Retinal pigment epithelial cell (primary cell): ENCODE measurements at places on chromosomes 5 and 9.
A peak's percentile ranks its signal among the peaks of the same experiment; 100 is the strongest.

DNA sequence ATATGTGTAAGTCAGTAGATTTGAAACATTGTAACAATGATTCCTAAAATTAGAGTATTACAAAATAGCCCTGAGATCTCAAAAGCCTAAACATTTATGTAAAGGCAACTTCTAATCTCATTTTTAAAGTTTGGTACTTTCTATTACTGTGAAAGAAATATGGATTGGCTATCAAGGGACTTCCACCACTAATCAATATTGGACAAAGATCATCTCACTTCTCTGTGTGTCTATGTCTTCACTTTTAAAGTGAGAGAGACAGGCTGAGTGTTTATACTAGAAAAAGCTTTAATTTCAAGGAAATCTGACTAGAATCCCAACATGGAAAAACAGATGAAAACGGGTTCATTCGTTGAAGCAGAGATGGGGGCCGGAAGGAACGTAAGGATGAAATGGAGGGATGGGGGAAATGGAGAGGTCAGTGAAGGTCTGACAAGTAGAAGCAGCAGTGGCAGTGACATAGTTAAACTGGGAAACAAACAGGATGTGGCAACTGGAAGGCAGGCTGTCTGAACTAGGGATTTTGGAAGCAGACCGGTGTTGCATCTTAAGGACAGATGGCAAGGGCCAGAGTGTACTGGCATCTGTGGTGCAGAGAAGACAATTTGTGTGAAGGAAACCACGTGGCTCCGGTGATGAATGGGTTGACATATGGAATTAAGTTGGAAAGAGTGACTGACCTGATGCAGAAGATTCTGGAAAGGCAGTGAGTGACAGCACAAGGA is 60.8 kb downstream of the PDE4D start:
- DNase-seq = no peak

DNA sequence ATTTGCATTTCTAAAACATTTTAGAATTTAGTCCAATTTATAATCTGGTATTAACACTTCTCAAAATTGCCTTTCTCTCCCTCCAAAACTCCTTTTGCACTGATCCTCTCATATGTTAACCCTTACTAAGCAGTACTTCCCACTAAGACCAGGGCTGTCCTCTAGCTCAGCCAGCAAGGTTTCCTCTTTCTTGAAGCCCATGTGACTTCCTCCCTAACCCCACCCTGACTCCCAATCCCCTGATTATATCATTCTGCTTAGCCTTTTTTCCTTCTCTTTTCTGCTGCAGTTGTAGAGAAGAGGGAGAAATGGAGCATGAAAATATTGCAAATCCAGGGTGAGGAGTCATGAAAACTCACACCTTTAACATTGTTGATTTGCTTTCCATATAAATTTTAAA is 241.7 kb downstream of the MCTP1 start:
- DNase-seq = no peak

GRCh38 chr9:137160716-137161557 is 8.9 kb downstream of the LRRC26 start:
- DNase-seq = no peak

DNA sequence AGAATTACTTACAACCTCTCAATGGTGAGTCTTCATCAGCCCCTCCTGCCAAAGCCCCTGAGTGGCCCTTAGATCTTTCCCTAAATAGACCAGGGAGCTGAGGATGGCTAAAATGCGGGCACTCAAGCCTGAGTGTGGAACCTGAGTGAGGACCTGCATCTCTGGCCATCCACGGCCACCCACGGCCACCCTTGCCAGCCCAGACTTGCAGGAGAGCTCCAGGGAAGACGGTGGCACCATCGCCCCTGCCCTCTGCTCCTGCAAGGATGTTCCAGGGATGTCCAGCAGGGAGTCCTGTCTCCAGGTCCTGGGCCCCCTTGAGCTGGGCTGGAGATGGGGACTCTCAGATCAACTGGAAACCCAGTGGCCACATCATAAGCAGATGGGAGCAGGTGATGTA is 68.2 kb upstream of the OLFM1 start:
- DNase-seq = no peak

GRCh38 chr5:135662683-135663082 is 83.9 kb upstream of the CXCL14 start:
- DNase-seq = no peak

- no peak for DNase-seq
These were observed 6.9 kb upstream of the ATP6V1G1 start for GRCh38 chr9:114580609-114581193.

DNA sequence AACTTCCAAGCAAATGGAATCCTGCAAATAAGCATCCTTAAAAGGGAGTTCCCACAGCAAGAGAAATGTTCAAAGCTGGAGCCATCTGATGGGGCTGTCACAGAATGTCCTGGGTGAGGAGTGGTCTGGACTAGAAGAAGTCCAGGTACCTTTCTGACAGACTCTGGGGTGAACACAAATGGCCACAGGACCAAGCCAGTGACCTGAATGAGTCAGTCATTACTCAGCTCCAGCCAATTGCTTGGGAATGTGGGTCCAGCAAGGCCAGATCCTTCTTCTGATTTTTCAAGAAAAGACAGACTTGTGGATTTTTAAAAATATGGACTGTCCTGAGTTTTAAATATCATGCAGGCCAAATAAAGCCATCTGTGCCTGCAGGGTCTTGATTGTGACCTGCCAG is 30.1 kb downstream of the GALNT10 start:
- DNase-seq = no peak

- DNase-seq = peak; percentile 35
These were observed 32.7 kb downstream of the SUSD1 start for GRCh38 chr9:112142420-112142819.

GRCh38 chr9:125262294-125262991 is 817 bp downstream of the GAPVD1 start:
- no peak for DNase-seq

GRCh38 chr9:88321764-88322163 is 66.5 kb upstream of the SPIN1 start:
- no peak for DNase-seq

- no peak for DNase-seq
These were observed 11.8 kb downstream of the FAM163B start for GRCh38 chr9:133597316-133597957.

GRCh38 chr5:144548936-144549335 is 378.3 kb downstream of the KCTD16 start:
- no peak for DNase-seq

DNA sequence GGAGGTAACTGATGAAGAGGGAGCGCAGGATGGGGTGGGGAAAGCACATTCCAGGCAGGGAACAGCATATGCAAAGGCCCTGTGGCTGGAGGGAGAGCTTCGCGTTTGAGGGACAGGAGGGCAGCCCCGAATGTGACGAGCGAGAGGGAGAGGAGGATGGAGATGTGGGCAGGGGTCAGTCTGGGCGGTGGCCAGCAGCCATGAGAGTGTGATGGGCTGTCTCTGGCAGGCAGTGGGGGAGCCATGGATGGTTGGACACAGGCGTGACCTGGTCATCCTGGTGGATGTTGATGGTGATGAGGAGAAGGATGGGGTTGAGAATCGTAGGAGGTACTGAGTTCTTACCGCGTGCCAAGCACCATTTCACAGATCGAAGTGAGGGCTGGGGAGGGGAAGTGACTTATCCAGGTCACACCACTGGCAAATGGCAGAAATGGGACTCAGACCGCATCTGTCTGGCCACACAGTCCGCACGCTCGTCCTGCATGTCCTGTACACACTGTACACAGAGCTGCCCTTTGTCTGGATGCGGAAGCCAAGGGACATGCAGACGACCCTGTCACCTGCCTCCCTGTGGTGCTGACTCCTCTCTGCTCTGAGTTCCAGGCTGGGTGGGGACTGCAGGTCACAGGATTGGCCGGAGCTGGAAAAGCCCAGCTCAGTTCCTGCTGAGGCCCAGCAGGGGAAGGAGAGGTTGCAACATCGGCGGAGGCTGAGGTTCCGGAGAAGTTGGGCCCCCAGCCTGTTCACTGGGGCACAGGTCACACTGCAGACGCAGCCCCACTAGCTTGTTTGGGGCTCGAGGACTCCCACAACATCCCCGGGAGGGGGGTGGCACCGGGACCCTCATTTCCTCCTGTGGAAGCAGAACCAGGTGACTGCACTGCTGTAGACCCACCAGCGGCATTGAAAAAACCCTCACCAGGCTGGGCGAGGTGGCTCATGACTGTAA is 165.6 kb upstream of the IER5L start:
- no peak for DNase-seq

DNA sequence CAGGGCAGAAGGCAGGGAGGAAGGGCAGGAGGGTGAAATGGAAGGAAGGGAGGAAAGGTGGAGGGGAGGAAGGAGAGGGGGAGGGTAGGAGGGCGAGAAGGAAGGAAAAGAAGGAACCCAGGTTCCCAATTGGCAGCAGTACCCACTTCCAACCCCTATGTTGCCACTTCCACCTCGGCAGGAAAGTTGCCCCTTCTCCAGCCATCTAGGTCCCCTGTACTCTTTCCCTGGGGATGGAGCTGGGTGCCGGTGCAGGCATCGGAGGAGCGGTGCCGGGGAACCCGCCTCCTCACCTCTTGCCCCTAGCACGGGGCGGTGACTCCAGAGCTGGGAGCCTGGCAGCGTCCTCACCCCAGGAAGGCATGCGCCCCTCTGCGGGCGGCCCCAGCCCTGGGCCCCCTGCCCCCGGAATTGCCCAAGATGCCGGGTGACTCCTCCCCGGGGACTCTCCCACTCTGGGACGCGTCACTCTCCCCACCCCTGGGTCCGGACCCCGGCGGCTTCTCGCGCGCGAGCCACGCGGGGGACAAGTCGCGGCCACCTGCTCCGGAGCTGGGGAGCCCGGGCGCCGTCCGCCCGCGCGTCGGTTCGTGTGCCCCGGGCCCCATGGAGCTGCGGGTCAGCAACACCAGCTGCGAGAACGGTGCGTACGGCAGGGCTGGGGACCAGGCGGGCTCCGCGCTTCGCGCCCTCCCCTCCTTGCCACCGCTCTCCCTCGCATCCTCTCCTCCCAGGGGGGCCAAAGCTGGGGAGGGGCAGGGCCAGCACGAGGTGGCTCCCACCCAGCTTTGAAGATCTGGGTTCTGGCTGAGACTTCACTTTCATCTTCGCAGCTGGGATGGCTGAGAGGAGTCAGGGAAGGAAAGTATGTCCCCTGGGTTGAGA is at the start of gene NIPAL4:
Gene NIPAL4, plus strand, starts transcription at position 499 of the 885 bp plus-strand sequence. Its CDS starts 108 bp downstream, at position 607.
- peak; percentile 25 for DNase-seq

DNA sequence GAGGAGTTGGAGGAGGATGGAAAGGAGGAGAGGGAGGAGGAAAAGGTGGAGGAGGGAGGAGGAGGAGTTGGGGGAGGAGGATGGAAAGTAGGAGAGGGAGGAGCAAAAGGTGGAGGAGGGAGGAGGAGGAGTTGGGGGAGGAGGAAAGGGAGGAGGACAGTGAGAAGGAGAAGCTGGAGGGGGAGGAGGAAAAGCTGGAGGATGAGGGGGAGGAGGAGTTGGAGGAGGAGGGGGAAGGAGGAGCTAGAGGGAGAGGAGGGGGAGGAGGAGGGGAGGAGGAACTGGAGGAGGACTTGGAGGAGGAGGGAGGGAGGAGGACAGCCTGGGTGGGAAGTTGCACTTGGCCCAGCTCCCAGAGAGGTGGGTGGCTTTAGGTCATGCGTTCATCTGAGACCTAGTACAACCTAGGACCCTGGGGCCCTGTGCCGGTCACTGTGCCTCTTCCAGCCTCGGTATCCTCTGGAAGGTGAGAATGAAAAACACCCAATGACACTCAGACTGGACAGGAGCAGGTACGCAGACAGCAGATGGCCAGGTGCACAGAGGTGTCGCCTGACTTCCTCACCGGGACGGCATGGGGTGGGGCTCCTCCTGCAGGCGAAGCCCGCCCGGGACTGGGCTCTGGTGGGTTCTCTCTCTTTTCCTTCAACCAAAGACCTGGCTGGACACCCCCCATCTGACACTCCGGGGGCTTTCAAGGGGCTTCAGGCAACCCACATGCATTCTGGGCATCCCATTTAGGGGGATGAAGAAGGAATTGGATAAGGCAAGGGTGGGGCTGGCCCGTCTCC is 12.2 kb upstream of the SLC2A6 start:
- no peak for DNase-seq

- no peak for DNase-seq
These were observed 284.2 kb downstream of the NR3C1 start for GRCh38 chr5:143119291-143119769.

GRCh38 chr5:163189023-163189553 is 248.3 kb upstream of the CCNG1 start:
- no peak for DNase-seq

DNA sequence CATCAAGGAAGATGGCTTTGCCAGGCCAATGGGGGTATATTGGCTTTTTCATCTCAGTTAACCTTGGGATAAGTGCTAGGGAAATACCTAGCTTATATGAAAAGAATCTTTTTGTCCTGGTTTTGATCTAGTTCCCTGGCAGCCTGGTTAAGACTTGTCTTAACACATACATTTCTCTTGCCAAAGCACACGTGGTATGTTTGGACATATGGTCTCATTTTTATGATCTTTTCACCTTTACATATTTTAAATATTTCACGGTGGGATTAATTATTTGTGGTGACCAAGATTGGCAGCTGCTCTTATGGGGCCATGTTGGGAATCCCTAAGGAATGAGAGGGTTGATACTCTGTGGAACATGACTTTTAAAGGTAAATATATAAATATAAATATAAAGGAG is 312.5 kb downstream of the NPR3 start:
- peak; percentile 82 for DNase-seq

GRCh38 chr5:32955814-32956213 is 244.7 kb downstream of the NPR3 start:
- no peak for DNase-seq

- DNase-seq = no peak
These were observed 236.4 kb downstream of the LRRC70 start for GRCh38 chr5:62814991-62815390.

- DNase-seq = peak; percentile 38
These were observed 38.2 kb downstream of the ETF1 start for GRCh38 chr5:138504799-138505198.

- no peak for DNase-seq
These were observed 412.7 kb downstream of the ACTL7B start for GRCh38 chr9:108443019-108443633.

DNA sequence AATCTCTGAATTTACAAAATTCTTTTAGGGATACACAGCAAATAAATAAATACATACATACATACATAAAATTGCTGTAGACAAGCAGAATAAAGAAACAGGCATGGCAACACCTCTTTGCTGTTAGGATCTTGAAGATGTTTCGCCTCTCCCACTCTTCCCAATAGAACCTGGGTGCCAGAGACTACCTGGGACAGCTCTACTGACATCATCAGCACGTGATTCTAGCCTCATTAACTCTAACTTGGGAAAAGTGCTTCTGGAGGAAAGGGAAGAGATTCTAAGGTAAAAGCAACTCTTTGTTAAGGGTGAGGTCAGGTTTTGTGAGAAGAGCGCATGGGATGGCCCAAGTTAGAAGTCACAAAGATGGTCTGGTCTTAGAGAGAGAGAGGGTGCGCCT is 339.1 kb downstream of the RFX3 start:
- DNase-seq = no peak

- DNase-seq = no peak
These were observed 14.5 kb upstream of the ROPN1L start for GRCh38 chr5:10427201-10427600.

DNA sequence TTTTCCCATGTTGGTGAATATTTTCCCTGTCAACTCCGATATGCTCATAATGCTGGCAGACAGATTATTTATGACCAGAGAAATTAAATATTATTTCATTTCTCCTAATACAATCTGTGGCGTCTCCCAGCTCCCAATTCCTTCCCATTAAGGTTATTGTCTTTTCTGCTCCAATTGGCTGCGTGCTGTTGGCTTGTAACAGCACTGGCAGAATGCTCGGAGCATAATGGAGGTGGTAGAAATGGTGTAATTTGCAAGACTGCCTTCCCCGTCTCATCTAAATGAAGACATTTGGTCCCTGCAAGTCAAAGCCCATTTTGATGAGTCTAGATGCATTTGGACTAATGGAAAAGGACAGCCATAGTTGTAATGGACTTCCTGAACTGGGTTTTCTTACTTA is 601.7 kb downstream of the BRINP1 start:
- no peak for DNase-seq

- no peak for DNase-seq
These were observed 15.2 kb downstream of the OR1B1 start for GRCh38 chr9:122642226-122642625.
